ENCODE measurements at places on chromosomes 4 and X. TPM values are rescaled to one million over a fixed set of nuclear protein-coding genes. Genes with fewer than 3 reads are reported as not detected.

DNA sequence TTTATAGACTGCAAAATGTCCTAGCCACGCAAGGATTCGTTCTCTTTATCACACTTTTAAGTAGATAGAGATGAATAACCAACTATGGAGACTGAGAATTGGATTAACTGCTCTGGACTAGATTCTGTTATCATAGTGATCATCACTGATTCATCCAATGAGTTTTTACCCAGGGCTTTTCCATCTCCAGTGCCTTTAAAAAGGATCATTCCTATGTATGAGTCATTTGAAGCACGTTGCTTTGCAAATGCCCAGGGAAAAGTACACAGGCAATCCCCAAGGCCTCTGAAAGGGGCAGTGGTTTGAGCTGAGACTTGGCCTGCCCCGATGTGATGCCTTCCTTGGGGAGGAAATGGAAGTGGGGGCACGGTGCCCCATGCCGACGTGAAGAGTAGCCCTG lies 122.7 kb upstream of the PSAPL1 start:
- no peak for DNase-seq

DNA sequence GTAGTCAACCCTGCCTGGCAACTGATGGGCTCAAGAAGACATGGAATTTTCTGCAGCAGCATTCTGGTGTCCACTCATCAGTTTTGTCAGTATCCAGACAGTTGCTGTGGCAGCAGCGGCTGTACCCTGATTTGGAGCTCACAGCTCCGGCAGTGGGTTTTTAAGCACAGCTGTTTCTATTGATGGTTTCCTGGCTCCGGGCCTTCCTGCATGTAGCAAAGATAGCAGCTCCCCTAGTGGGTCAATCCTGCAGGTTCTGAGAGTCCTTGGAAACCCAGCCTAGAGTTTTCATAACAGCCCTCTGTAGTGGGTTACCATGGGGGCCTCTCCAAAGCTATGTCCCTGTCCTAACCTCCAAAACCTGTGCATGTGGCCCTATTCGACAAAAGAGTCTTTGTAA lies 84.0 kb upstream of the ATP6AP2 start:
- no peak for DNase-seq

DNA sequence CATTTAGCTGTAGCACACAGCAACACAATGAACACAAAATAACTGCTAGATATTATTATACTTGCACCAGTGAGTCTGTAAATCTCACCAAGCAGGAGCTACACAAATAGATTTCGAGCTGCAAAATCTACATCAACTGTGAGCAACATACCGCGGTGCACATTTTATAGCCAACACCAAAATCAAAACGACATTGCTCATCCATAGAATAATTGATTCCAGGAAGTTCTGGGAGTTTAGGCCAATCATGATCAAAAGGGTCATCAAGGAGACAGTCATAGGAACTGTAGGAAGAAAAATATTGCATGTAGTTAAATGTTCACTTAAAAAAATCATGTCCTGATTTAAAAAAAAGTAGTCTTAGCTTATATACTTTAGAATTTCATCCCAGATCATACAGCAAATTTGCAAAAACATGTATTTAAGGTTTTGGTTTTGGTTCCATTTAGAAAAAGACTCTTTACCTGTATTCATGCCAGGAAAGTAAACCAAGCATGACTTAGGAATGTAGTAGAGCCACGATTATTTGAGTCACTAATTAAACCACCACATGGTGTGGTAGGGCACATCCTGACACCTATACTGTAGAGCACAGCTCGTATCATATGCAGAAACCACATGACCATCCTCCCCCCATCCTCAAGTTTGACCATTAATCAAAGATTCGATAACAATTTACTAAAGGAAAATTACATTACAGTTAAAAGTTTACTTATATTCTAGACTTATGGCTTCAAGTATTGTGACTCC lies 250.4 kb downstream of the ADAMTS3 start:
- no peak for DNase-seq

DNA sequence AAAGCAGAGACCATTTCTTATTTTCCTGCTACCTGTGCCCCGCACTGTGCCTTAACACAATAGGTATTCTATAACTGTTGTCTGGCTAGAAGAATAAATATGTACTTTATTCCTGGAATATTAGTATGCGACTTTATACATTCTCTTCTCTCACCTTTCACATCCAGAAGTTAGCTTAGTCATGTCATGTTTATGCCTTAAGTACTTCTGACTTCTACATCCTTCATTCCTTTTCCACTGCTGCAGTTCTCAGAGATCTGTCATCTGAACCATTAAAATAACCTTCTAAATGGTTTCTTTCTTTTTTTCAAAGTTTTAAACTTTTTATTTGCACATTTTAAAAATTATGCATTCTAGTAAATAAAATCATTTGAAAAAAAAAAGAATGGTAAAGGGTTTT lies 34.4 kb downstream of the KIF4A start:
- no peak for DNase-seq

GRCh38 chrX:13047759-13048158 lies 3.3 kb upstream of the FAM9C start:
- DNase-seq = no peak

DNA sequence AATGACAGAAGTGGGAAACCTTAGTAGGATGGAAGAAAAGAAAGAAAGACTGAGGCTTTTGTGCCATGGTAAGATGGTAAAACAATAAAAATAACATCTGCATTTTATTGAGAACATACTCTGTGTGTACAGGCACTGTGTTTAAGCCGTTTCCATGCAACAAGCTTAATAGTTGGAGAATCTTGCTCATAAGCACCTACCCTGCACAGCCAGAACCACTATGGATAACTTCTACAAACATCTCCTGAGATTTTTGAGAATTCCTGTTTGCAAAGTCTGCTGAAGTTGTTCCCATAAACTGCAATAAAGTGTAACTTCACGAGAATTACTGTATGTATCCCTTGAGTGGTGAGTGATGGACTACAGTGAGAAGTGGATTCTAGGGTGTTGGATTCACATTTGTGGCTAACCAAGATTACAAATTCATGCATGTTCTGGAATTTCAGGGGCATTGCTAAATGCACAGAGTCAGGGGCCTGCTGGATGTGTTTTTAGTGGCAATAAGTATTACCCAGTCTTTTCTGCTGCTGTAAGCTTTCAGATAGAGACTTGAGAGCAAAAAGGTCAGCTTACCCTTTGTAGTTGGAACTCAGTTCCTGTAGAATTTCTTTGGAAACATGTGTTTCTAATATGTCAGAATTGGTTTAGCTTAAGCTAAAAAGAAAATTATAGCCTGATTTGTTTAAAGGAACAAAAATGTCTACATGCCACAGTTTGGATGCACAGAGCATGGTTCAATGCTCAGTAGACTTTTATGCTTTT lies 132.5 kb downstream of the AFF1 start:
- no peak for DNase-seq

GRCh38 chrX:41785685-41786084 lies 61.7 kb downstream of the GPR82 start:
- DNase-seq = no peak

GRCh38 chr4:139940600-139940999 lies 213.4 kb downstream of the MAML3 start:
- DNase-seq = no peak

GRCh38 chr4:182698212-182698611 lies 219.0 kb downstream of the DCTD start:
- DNase-seq = no peak

DNA sequence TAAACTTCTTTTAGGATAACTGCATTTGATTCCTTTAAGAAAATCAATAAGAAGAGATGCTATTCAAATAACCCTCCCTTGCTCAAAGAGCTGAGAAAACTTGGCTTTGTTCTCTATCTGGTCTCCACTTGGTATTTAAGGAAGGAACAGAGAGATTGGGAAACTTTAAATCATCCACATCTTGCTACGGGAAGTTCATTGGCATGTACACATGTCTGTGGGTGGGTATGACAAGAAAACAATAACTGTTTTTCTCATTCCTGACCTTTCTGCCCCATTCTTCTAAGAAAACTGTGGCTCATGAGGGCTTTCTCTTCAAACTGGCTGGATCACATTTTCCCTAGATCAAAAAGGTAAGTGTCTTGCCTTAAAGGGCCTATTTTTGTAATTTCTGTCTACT lies 6.0 kb downstream of the SEL1L3 start:
- DNase-seq = no peak

- DNase-seq = no peak
Measured at GRCh38 chrX:154724993-154725756, 25.7 kb downstream of the GAB3 start.

GRCh38 chrX:47662144-47662657 lies 3.2 kb upstream of the UXT start:
- DNase-seq = no peak

GRCh38 chr4:76535603-76536372 lies 100.8 kb downstream of the SHROOM3 start:
- DNase-seq = no peak

- DNase-seq = no peak
Measured at GRCh38 chr4:105652286-105652888, 56.1 kb downstream of the INTS12 start.

- no peak for DNase-seq
Measured at GRCh38 chr4:103498161-103499070, 221.4 kb downstream of the TACR3 start.

DNA sequence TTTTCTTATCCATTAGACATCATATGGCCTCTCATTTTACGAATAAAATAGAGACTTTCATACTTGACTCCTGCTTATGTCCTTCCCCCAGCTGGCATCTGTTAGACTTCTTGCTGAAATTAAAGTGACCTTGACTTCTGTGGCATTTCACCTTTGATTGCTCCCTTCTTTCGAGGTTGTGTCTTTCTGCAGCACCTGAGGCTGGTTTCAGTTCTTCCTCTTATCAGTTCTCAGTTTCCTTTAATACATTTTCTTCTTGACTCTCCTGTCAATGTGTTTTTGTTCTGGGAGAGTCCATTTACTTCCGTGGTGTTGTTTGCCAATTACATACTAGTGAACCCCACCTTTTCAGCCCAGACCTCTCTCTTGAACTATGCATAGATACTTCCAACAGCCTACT lies 81.6 kb downstream of the RBPJ start:
- no peak for DNase-seq

DNA sequence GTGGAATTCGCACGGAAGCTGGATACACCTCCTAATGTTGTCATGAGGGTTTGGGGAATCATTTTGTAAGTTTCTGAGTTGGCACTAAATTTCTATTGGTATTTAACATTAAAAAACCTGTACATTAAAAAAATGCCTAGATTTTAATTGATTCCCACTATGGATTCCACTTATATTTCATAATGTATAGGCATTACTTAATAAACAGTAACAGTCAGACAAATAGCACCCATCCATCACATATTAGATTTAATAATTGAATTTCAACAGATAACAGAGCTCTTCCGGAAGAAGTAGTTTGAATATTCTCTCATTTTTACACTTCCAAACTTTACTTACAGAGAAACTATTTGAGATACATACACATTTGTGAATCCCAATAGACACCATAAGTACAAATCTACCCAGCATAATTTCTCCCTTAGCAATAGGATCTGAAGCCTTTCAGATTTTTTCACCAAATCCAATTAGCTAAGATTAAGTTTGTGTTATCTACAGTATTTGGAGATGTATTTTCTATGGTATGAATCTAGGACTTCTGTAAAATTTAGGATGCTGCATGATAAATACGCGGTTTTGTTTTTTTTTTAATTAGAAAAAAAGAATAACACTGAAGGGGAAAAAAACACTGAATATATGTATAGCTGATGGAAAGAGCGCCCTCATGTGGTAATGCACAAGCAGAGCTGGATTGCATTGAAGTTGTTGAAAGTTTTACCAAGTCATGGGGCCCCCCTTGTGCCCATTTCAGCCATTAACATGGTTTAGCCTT lies 12.2 kb upstream of the ODAM start:
- no peak for DNase-seq

DNA sequence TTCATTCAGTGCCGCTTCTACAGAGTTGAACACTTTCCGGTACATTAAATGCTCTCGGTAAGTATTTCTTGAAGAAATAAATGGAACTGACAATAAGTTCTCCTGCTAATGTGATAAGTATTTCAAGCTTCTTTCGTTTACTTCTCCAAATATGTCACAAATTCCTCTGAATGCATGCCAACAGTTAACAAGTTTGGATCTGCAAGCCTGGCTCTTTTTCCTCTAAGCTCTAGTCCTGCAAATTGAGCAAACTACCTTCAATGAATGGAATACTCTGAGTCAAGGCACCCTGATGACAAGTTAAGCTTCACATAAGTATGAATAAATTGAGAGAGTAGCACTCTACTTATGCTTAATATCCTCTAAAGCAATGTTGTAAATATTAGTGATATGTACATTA lies 403.6 kb downstream of the PDGFC start:
- DNase-seq = no peak

TCEAL6 gene
- 0.55 TPM for total RNA-seq

YY2 gene
- 2.2 TPM for total RNA-seq

DNAAF6 gene
- total RNA-seq = not detected

RHOH gene
- 4.1 TPM for total RNA-seq

LANCL3 gene
- total RNA-seq = 2.2 TPM

PDCL2 gene
- total RNA-seq = not detected

ARR3 gene
- not detected for total RNA-seq

NAP1L2 gene
- total RNA-seq = 5.6 TPM

PABPC5 gene
- total RNA-seq = 3.8 TPM

CPLX1 gene
- total RNA-seq = 13.7 TPM

NXT2 gene
- total RNA-seq = 4.7 TPM

AGA gene
- 10.1 TPM for total RNA-seq
